ENCODE measurements at places on chromosomes 4 and X.

DNA sequence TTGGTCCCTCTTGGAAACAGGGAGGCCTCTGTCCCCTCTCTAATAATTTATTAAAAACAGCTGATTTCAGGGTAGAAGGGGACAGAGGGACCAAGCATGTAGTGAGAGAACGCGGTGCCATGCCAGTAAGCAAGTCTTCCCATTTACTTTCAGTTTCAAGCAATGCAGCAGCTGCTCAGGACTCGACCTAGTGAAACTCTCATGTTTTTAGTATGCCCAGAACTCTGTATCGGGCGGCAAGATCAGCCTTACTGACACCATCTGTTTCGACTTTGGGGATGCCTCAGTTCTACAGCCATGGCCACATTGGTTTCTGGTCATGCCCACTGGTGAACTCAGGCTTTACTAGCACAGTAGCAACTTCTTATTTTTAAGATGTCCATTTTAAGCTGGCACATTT, 40.6 kb downstream of the ZNF81 start:
- no peak for DNase-seq

DNA sequence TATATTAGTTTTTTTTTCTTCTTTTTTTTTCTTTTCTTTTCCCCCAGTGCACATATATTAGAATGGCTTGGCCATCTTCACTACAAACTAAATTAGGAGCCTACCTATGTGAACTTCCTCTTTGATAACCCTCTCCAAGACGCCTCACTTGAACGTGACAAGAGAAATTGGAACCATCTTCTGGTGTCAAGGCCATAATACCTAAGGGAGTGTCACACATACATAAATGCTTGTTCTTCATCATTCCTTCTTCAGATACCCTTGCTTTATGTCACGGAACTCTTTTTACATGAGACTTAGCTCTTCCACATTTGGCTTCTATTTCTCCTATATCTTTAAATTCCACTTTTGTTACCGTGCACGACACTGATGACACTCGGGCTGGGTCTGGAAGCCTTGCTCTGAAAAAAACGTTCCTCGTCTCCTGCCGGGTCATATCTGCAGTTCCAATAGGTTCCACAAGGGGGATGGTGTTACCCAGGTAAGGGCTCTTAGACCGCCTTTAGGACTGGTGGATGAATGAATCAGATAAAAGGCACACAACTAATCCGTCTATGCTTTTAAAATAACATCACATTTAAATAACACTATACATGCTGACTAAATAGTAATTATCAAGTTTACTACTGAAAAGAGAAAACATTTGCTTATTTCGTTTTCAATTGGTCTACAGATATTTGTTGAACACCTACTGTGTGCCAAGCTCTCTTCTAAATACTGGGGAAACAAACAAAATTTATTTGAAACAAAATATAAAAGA, 19.9 kb downstream of the DGAT2L6 start:
- peak; percentile 66 for DNase-seq

- DNase-seq, result no peak
Measured at GRCh38 chr4:139961344-139961946, 192.5 kb downstream of the MAML3 start.

DNA sequence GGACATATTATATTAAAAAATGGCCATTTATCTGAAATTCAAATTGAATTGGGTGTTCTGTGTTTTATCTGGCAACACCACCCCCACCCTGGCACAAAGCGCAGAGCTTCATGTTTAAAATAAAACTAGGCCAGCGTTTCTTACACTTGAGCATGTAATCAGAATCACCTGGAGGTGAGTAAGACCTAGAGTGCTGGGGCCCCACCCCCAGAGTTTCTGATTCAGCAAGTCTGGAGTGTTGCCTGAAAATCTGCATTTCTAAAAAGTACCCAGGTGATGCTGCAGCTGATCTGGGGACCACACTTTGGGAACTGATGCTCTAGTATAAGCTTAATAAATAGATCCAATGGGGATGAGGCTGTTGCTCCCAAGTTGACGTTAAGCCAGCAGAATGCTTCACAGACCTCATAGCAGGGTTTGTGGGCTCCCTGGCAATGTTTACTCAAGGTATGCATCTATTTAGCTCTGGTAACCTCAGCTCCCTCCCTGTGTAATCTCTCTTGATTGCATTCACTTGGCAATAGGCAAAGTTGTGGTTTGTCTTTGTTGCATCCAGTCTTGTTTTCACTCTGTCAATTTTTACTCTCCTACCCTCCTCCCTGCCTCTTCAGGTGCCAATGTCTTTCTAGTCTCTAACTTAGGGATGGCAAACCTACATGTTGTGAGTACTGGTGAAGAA, 99.8 kb upstream of the TEX13D start:
- DNase-seq, result no peak

GRCh38 chr4:104969394-104970082, 177.1 kb upstream of the TET2 start:
- DNase-seq, result no peak

DNA sequence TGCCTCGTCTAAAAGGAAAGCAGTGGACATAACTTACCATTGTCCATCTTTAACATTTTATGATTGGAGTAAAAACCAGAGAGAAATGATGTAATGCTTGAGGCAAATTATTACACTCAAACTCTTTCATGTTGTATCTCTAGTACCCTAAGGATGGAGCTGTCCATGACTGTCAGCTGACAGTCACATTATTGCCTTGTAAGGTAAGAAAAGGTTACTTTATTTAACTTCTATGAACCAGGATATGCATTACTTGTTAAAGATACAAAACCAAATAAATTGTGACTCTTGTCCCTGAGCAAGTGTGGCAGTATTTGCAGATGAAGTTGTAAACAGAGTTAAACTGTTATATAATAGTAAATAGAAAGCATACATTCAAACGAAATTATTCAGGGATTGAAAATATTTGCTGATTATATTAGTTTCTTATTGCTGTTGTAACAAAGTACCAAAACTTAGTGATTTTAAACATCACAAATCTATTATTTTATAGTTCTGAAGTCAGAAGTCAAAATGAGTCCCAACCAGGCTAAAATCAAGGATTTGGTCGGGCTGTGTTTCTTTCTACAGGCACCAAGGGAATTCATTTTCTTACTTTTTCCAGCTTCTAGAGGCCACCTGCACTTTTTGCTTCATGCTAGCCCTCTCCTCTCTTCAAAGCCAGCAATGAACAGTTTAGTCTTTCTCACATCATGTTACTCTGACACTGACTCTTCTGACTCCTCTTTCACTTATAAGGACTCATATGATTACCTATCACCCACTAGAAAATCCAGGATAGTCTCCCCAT, 113.8 kb downstream of the CEP44 start:
- no peak for DNase-seq

- no peak for DNase-seq
Measured at GRCh38 chr4:151537687-151538086, 128.7 kb downstream of the FHIP1A start.

DNA sequence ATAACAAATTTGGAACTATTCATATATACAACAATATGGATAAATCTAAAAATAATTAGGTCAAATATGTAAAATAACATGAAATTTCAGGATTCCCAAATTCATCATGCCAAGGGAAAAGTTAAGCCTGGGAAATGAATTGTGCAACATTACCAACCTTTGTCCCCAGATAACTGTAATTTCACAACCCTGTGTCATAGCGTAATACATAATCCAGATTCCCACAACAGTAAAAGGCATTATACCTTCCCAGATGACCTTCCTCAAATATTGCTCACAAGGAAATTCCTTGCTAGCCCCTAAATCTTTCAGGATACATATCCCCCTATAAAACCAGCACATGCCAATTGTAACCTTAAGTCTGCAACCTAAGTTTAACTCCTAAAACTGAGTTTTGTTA, 32.9 kb upstream of the RAB40A start:
- no peak for DNase-seq

GRCh38 chr4:88759895-88760290, 62.3 kb upstream of the NAP1L5 start:
- no peak for DNase-seq

- DNase-seq, result no peak
Measured at GRCh38 chrX:19772822-19773628, 114.4 kb downstream of the SH3KBP1 start.

- DNase-seq, result no peak
Measured at GRCh38 chrX:9337046-9337445, 127.8 kb upstream of the TBL1X start.

- DNase-seq, result no peak
Measured at GRCh38 chr4:1716065-1716945, 4.2 kb upstream of the SLBP start.

DNA sequence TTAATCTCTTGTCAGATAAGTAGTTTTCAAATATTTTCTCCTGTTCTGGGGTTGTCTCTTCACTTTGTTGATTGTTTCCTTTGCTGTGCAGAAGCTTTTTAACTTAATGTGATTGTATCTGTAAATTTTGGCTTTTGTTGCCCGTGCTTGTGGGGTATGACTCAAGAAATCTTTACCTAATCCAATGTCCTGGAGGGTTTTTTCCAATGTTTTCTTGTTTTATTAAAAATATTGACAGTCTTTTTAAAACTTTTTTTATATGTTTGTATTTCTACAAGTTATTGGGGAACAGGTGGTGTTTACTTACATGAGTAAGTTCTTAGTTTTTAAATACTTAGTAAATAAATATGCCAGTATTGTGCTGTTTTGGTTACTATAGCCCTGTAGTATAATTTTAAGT, 44.9 kb downstream of the RTL3 start:
- DNase-seq, result no peak

- DNase-seq, result no peak
Measured at GRCh38 chr4:149084144-149084543, 641.9 kb upstream of the NR3C2 start.

DNA sequence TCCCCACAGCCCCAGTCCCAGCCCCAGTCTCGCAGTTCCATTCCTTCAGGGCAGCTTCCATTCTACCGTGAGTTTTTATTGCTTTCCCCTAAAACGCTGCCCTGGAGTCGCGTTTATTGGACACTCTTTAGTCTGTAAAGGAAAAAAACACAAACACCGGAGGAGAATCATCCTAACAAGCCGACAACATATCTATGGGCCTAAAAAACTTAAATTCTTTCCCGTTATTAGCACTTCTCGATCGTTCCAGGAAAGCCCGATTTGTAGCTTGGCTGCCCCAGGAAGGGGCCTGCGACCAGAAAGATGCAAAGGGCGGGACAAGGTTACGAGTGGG, 178.5 kb downstream of the CBR4 start:
- DNase-seq, result no peak

DNA sequence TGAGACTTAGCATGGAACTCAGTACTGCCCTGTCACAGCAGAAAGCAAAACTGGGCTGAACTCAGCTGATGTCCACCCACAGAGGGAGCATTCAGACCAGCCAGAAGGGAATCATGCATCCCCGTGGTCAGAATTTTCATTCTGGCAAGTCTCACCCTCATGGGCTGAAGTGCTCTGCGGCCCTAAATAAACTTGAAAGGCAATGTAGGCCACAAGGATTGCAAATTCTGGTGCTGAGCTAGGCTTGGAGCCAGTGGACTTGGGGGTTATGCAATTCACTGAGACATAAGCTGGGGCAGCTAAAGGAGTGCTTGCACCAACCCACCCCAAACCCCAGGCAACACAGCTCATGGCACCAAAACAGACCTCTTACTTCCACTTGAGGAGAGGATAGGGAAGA, 494.1 kb downstream of the GABRG1 start:
- DNase-seq, result no peak

GRCh38 chr4:97081951-97082350, 1061.3 kb downstream of the STPG2 start:
- DNase-seq, result no peak

- no peak for DNase-seq
Measured at GRCh38 chrX:11105080-11105479, 6.1 kb upstream of the HCCS start.

- DNase-seq, result no peak
Measured at GRCh38 chrX:50680990-50681389, 133.0 kb downstream of the SHROOM4 start.

- DNase-seq, result no peak
Measured at GRCh38 chr4:164648151-164648848, 105.6 kb upstream of the SMIM31 start.

DNA sequence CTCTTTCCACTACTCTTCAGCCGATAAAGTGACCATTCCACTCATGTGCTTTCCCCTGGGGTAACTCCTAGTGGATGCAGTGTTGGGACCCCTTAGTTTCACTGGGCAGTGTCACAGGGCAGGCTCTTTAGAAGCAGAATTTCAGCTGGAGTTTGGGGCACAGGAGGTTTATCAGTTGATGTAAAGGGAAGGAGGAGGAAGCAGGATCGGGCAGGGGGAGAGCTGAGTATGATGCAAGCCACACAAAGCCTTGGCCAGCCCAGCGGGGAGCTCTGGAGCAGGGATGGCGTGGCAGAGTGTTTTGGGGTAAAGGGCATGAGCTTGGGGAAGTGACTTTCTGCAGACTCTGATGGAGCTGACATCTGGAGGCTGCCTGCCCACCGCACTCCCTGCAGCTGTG, 19.3 kb downstream of the WDR13 start:
- no peak for DNase-seq

GRCh38 chr4:45650545-45650944, 473.3 kb downstream of the GABRG1 start:
- no peak for DNase-seq

GRCh38 chrX:11407331-11408108, 114.3 kb downstream of the AMELX start:
- DNase-seq, result no peak

GRCh38 chrX:100413229-100413628, 3.2 kb upstream of the PCDH19 start:
- DNase-seq, result no peak

- DNase-seq, result no peak
Measured at GRCh38 chrX:130174045-130174704, 2.4 kb downstream of the RAB33A start.

DNA sequence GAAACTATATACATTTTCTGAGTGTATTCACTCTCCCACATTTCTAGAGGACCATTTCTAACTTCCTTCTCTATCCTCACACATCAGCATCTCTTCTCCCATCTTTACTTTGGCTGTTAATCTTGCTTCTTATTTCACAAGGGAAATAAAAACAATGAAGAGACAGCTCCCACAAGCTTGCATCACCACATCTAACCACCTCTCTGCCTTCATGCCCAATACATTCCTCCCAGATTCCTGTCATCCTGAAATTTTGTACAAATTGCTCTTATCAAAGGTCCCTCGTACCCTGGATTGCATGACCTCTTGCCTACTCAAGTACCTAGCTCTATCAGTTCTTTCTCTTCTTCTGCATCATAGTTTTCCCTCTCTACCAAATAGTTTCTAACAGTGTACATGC, 215.2 kb downstream of the ANTXR2 start:
- no peak for DNase-seq

DNA sequence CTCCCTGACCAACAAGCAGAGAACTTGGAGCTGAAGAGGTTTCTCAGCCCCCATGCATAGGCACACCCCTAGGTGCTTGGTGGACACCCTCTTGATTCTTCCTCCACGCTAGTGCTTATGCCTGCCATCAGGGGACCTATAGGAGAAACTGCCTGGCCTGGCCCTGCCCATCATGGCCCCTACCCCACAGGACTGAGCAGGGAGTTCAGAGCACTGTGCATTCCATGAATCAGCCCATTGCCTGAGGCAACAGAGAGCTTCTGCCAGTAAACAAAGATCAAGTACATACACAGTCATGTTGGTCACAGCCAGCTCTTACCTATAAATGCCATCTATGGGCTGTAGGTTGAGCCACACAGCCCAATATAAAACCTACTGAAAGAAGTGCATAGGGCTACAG, 99.1 kb upstream of the EDNRA start:
- no peak for DNase-seq

GRCh38 chr4:19425146-19425545, 826.6 kb upstream of the SLIT2 start:
- DNase-seq, result no peak

- no peak for DNase-seq
Measured at GRCh38 chr4:169051761-169052593, 41.9 kb upstream of the CBR4 start.
